ENCODE measurements at places on chromosomes 4 and X.
A peak's percentile ranks its signal among the peaks of the same experiment; 100 is the strongest.

- peak; percentile 44 for ATAC-seq
These were observed at the start of gene GPRASP1 for GRCh38 chrX:102651242-102652011. TSS of gene GPRASP1 (plus strand) at chrX:102651483. CDS start at chrX:102653914, 2,431 bp downstream.

DNA sequence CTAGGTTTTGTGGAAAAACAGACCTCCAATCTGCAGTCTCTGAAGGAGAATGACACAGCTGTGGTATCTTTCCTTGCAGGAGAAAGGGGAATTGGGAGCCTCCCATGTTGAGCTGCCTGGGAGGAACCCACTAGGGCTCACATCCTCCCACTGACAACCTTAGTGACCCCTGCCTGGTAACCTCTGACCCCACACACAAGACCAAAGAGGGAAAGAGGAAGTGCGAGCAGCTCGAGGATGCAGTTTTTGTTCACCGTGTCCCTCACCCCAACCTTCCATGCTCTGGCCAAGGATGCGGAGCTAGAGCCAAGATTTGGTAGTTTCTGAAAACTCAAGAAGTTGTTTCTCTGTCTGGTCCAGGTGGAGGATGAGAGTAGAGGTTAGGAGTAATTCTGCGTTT lies 5.4 kb upstream of the ZXDA start:
- no peak for ATAC-seq

GRCh38 chr4:25970226-25970675 lies 56.2 kb downstream of the SMIM20 start:
- ATAC-seq = no peak

- peak; percentile 53 for ATAC-seq
These were observed 82.4 kb downstream of the AFAP1 start for GRCh38 chr4:7857238-7857701.

- no peak for ATAC-seq
These were observed 101.1 kb downstream of the ADGRL3 start for GRCh38 chr4:61301271-61301670.

DNA sequence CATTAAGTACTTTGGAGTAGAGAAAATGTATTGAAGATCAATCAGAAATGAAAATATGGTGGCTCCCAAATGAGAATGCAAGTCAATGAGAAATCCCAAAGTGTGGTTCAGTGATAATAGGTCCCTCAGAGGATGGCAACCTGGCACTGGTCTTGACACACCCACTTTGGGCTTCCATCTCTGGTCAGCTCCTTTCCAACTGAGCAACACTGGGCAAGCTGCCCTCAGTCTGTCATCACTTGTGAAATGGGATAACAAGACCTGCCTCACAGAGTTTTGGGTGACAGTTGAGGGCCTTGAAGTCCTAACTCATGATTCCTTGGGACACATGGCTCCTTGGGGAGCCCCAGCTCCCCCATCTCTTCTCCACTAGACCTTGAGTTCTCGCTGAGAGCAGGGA lies 29.0 kb upstream of the MAMLD1 start:
- no peak for ATAC-seq

- no peak for ATAC-seq
These were observed 2302.5 kb downstream of the ARAP2 start for GRCh38 chr4:33941854-33942253.

DNA sequence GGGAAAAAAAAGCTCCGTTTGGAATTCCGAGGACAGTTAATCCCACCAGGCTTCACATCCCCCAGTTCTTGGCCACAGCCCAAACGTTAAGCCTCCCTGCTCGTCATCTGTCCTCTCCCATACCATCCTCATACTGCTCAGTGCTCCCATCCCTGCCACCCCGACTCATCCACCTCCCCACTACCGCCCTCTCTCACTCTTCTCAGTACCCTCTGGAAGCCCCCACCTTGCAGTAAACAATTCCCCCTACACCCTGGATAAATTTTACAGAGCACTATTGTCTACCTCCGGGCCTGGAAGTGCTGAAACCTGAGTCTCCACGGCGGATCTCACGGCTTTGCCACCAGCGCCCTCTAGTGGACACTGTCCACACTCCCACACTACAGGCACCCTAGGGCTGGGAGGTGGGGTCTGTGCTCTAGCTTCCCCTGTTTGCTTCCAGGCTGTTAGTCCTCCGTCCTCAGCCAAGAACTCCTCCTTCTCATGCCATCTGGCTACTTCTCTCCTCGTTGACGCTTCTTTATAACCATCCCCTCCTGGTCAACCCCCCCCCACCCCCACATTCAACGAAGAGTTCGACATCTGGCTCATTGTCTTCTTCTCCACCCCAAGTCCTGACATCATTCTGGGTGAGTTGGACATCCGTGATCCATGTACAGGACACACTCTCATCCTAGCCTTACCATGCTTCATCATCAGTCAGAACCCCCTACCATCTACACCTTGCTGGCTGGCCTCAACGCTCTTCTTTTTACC lies 54.5 kb downstream of the RTL9 start:
- peak; percentile 78 for ATAC-seq

GRCh38 chr4:91304292-91304691 lies 999.5 kb upstream of the GRID2 start:
- ATAC-seq = no peak

- no peak for ATAC-seq
These were observed 6.1 kb upstream of the PDHA2 start for GRCh38 chr4:95833711-95834194.

- no peak for ATAC-seq
These were observed at the start of gene SRPX2 for GRCh38 chrX:100643956-100644860. TSS of gene SRPX2 (plus strand) at chrX:100644199. CDS start at chrX:100646323, 2,124 bp downstream.

DNA sequence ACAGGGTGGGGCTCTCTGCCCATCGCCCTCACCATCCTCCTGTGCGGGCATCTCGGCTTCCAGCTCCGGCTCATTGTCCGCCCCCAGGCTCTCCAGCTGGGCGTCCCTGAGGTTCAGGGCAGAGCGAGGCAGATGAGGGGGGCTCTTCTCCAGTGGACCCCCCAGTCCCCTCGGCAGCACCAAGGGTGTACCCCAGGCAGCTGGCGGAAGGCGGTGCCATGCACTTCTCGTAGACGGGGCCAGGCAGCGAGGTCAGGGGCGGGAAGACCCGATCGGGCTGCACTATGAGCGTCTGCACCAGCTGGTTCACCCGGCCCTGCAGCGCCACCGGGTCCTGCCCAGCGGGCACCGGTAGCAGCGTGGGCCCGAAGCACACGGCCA lies 5.5 kb downstream of the AVPR2 start:
- ATAC-seq = no peak

DNA sequence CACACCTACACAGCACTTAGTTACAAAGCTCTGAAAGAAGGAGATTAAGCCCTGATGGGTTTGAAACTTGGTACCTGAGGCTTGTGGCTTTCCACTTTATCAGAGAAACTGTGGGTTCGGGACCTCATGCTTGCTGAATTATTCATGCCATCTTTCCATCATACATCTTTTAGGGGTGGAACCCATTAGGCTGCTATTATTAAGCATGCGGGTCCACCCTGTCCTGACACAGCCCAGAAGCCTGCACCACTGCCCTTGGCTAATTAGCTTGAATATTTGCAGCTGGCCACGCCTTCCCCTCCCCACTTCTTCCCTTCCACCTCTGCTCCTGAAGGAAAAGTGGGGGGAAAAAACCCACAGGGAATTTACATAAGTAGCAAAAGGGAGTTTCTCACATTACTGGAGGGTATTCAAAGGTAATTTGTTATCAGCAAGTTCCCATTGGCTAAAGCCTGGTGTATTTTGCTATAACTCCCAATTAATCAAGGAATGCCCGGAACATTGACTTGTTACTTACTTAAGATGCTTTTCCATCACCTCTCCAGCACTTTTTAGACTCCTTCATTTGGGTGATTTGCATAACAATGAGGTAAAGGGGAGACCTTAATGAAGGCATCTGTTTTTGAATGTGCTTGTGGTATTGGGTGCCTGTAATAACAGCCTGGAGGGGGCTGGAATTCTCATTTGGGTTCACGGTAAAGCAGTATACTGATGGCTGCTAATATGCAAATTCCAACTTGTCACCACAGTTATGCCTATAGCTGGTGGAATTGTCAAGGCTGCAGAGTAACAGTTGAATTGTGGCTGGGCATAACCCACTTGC lies 231.7 kb upstream of the GATB start:
- no peak for ATAC-seq

DNA sequence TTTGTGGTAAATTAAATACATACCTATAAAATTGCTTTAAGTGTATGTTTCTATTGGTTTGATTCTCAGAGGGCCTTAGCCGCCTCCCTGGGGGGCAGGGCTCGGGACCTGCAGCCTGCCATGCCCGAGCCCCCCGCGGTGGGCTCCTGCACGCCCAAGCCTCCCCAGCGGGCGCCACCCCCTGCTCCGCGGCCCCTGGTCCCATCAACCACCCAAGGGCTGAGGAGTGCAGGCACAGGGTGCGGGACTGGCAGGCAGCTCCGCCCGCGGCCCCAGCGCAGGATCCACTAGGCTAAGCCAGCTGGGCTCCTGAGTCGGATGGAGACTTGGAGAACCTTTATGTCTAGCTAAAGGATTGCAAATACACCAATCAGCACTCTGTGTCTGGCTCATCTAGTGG lies 108.3 kb upstream of the INPP4B start:
- no peak for ATAC-seq

DNA sequence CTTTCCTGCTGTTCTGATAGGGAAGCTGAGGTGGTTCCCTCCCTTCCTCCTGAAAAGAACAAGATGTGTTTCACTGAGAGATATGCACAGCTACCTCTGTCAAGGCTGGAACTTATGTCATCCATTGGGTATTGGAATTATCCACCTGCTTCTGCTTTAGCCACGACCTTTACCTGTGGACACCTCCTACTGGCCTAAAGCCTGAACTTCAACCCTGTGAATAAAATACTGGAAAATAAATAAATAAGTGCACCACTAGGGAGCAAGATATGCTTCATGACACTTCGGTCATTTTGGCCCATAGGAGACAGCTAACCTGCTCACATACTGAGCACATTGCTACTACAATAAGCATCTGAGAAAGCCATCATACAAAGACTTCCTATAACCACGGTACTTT lies 419.9 kb upstream of the NWD2 start:
- ATAC-seq = no peak
